Heart left ventricle (tissue), 16 donors: ENCODE measurements at places on chromosomes 5 and 9.

DNA sequence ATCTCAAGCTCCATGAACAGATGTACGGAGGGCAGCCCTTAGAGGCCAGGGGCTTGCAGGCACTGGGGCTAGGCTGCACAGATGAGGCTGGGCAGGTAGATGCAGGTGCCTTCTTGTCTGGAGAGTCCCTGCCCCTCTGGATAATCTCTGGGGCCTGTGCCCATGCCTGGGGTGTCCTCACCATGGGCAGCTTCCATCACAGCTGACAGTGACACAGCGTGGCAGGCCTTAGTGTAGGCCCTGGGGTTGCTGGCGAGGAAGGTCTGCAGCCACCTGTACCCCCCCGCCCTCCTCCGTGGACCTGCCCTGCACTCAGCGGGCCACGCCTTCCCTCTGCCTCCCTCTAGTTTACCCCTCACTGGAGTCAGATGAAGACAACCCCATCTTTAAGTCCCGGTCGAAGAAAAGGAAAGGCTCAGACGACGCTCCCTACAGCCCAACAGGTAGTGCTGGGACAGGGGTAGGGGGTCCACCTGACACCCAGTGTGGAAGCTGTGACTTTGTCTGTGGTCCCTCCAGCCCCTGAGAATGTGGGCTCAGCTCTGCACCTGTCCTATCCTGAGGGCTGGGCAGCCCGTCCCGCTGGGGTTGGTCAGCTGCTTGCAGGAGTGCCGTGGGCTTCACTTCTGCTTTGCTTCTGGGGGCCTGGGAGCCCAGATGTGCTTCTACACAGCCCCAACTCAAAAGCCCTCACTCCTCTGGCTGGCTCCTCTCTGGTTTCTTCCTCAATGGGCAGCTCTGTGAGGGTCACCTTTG, 98.4 kb downstream of the PHF2 start:
- peak; percentile 3 for DNase-seq

DNA sequence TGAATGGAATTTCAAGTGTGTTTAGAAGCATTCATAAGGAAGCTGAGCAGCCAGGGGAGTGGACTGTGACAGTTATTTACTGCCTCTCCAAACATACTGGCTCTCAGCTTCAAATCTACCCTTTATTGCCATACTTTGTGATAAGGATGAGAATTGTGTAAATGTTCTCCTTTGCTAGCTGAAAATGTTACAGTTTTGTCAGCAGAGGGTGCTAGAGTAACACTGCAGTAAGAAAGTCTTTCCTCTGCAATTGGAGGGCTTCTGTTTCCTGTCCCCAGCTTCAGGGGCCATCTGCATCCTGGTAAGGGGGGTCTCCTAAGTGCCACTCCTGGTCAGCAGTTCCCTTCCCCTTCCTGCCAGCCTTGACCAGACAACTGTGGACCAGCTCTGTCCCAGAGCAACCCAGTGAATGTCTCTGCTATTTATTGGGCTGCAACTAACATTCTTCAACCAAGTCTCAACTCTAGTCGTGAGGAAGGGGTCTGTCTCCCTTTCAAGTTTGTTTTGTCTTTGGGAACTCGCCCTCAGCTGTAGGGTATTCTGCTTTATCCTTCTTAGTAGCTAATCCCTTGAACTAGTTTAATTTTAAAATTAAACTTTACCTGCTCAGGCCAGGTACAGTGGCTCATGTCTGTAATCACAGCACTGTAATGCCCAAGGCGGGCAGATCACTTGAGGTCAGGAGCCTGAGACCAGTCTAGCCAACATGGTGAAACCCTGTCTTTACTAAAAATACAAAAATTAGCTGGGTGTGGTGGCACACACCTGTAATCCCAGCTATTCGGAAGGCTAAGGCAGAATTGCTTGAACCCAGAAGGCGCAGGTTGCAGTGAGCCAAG, 45.3 kb downstream of the RAPGEF6 start:
- no peak for DNase-seq

DNA sequence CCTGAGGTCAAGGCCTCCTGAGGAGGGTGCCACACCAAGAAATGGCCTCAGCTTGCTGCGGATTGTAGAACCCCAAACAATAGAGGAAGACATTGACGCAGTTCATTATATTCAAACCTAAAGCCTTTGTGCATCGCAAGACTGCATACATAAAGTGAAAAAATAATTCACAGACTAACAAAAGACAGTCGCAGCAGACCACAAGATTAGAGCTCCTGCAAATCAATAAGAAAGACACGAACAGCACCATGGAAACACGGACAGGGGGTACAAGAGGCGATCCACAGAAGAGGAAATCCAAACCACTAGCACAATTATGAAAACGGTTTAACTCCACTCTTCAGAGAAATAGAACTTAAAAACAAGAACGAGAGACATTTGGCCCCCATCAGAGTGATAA, 10.0 kb upstream of the TCOF1 start:
- no peak for DNase-seq

- DNase-seq = no peak
Measured at GRCh38 chr5:136750224-136750862, 385.0 kb upstream of the TRPC7 start.

- DNase-seq = no peak
Measured at GRCh38 chr5:173306695-173307094, 21.5 kb downstream of the STC2 start.

GRCh38 chr5:137113939-137114338, 385.2 kb downstream of the SPOCK1 start:
- DNase-seq = no peak

DNA sequence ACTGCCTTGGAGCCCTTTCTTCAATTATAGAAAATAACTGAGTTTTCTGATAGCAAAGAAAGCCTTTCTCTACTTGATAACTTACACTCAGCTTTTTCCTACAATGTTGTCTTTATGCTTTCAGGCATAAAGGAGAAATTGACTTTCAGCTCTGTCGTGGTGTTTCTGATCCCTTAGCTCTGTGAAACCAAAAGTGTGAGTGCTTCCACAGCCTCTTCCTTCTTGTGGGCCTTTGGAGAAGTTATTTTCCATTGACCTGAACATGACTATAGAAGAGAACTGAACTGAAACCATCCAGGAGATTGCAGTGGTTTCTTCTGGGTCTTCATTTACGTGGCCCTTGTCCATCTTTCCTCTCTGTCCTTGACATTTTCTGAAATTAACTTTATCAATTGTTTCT, 59.5 kb upstream of the EQTN start:
- DNase-seq = no peak

GRCh38 chr5:125416055-125416454, 669.6 kb upstream of the ZNF608 start:
- no peak for DNase-seq

DNA sequence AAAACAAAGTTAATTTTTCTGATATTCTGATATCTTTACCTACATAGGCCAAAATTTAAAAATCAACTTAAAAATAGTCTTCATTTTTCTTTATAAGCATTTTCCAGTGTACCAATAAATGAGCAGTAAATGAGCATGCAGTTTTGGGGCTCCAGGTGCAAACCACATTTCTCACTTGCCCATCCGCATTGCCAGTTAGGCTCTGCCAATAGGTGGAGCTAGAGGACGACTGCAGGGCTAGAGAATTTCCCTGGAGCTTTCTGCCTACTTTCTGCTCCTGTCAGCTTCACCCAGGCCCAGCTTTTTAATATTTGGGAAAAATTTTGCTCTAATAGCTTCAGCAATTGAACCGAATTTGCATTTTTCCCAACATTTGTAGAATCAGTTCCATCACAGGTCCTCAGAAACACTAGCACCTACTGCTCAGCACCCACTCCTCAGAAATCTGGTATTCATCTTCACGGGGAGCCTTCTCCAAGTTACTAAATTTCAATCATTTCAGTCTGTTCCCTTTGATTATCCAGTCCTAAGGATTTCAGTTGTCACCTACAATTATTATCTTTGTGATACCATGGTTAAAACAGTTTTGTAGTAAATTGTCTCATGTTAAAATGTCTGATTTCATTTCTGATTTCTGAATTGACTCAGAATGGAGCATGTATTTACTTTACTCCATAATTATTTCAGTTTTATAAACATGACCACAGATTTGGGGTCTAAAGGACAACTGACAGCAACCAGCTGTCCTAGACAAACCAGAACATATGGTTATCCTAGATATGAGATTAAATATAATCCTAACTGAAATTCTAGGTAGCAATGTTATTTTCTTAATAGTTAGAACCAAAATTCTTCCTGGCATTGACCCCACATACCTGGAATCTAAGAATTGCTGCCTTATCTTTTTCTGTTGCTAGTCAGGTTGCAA, 104.6 kb upstream of the FAM174A start:
- DNase-seq = peak; percentile 25

- no peak for DNase-seq
Measured at GRCh38 chr5:180380856-180381255, 27.7 kb upstream of the GFPT2 start.

DNA sequence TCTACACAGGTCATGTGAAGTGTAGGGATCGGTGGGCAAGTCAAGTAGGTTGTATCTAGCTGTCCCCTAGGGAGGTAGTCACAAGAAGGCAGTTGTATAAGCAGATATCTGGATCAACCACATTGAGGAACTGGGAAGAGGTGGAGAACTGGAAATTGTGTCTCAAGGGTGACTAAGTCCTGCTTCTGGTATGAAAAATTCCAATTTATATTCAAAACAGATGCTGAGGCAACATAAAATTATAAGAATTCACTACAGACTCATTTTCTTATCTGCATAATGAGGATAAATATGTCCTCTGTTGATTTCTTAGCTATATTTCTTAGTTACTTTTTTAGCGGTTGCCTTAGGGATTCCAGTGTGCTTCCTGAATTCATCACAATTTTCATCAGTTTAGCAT, 46.8 kb downstream of the GALNT12 start:
- DNase-seq = no peak

DNA sequence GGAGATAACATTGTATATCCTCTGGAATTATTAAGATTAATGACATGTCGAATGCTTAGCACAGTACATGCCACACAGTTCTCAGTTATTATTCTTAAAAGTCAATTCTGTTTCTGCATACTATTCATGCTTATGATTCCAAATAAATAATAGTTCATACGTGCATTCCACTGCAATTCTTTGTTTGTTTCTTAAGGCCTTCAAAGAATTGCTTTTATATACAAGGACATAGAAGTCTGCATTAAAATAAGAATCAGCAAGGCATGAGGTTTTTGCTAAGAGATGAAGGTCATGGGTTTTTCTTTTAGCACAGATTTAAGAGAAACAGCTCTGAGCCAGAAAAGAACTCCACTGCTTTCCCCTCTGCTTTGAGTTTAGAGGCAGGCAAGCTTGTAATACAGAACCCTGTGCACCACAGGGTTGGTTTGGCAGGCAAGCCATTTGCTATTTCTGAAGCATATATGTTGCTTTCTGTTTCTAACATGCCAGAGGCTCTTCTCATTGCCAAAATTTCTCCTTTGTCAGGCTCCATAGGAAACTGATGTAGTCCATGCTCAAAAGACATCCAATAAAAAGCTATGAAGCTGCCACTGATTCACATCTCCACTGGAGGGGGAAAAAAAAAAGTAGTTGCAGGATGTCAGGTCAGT, 420.6 kb upstream of the TYRP1 start:
- no peak for DNase-seq

DNA sequence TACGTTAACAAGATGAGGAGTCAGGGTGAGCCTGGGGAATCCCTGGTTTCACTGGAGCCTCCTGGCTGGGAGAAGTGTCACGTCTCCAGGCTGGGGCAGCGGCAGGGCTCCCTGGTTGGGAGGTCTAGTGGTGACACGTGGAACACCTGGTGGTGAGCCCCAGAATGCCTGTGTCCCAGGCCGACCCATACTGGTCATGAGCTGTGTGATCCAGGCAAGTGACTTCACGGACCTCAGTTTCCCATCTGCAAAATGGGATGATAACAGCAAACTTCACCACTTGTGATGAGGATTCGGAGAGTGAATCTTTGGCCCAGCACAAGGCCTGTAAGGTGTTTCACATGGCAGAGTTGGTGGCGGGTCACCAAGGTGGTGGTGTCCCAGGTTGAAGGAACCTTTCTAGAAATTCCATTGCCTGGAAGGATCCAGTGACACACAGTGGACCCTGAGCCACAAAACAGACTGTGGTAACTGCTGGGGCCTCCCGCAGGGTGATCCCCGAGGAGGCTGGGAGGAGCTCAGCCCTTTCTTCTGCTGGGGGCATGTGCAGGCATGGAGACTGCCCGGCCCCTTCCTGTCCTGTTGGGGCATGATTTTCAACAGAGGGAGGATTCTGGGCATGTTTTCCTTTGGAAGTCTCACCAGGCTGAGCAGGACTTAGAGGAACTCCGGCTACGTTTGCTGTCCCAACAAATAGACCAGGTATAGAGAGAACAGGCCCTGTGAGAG, 153.9 kb upstream of the IER5L start:
- DNase-seq = no peak
